ENCODE measurements at places on chromosomes 5 and 9. TPM values are rescaled to one million over a fixed set of nuclear protein-coding genes. Genes with fewer than 3 reads are reported as not detected.

DNA sequence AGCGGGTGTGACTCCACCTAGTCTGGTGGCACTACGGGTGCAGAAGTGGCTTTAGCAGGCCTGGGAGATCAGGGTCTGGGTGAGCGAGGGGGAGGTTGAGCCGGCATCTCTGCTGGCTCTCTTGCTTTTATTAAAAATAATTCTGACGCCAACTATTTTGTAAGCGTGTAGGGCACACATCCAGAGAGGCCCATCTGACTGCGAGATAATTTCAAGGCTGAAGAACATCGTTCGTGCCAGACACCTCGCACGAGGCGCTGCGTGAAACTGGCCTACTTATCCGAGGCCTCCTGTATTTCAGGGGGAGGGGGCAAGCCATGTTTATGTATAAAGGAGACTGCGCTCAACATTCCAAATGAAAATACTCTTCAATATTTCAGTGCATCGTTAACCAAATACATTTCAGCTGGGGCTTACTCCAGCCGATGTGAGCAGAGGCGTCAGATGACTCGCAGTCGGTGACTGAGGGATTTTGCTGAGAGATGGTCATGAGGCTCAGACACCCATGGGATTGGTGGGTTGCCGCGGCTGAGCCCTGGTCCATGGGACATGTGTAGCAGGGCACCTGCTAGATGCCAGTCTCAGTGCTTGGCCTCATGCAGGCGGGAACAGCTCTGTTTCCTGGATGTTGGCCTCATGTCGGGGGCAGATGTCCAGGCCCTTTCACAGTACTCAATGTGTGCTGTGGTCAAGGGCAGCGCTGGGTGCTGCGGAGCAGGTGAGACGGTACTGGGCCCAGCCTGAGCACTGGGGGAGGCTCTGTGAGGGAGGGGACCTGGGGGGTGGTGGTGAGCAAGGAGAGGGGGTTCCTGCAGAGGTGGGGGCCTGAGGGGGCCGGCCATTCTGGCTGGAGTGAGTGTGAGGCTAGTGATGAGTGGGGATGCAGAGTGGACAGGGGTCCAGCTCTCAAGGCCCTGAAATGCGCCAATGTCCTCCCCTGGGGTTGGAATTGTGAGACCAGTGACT, 201.5 kb downstream of the DAB2IP start:
- DNase-seq = no peak

DNA sequence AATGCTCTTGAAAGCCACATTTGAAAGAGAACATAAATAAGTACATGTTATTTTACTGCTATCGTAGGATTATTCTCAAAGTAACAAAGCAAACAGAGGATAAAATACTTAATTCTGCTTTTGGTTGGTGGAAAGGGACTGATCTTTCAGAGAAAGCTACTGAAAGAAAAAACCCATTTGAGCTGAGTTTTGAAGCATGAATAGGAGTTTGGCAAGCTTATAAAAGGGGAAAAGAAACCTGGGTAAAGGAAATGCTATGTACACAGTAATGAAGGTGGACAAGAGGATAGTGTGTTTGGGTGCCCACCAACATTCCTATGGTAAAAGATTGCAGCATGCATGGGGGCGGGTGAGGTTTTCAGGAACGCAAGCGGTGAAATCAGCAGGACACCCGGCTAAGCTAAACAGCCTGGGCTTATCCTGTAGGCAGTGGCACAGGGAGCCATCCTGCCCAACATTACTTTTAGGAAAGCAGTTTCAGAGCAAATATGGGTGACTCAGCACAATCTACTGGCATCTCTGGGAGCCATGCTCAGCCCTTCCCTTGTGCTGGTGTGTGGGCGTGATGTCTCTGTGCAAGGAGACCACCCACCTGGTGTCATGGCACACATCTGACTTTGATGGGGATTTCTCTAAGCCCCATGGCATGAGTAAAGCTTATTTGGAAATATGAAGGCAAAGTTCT, 673.9 kb upstream of the KLF4 start:
- no peak for DNase-seq

DNA sequence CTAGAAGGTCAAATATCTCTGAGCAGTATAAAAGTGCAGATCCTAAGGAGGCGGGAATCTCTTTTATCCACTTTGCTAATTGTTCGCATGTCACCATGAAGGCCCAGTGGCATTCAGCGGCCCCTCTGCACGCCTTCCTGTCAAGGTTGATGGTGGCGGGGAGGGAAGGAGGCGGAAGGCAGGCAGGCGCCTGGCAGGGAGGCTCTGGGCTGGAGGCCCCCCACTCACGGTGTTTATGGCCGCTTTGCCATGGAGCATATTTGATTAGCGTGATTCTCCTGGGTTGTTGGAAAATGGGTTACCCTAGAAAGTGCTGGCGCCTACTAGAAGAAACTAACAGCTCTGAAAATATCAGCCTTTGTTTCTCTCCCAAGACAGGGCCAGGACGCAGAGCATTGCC, 209.6 kb downstream of the FSTL4 start:
- DNase-seq = no peak

DNA sequence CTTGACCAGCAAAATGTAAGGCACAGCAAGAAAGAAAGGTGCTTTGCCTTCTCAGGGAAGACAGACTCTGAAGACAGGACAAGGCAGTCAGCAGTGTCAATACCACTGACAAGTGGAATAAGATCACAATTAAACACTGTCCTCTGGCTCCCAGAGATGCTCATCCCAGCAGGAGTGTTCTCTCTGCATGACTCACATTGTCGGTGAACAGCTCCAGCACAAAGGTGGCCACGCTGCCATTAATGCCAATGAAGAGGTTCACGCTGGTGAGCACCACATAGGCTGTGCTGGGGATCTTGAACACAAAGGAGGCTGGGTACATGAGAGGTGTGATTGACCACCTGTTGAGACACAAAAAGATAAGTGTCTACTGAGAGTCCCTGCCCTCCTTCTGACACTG, 31.9 kb downstream of the NIPSNAP3B start:
- no peak for DNase-seq

DNA sequence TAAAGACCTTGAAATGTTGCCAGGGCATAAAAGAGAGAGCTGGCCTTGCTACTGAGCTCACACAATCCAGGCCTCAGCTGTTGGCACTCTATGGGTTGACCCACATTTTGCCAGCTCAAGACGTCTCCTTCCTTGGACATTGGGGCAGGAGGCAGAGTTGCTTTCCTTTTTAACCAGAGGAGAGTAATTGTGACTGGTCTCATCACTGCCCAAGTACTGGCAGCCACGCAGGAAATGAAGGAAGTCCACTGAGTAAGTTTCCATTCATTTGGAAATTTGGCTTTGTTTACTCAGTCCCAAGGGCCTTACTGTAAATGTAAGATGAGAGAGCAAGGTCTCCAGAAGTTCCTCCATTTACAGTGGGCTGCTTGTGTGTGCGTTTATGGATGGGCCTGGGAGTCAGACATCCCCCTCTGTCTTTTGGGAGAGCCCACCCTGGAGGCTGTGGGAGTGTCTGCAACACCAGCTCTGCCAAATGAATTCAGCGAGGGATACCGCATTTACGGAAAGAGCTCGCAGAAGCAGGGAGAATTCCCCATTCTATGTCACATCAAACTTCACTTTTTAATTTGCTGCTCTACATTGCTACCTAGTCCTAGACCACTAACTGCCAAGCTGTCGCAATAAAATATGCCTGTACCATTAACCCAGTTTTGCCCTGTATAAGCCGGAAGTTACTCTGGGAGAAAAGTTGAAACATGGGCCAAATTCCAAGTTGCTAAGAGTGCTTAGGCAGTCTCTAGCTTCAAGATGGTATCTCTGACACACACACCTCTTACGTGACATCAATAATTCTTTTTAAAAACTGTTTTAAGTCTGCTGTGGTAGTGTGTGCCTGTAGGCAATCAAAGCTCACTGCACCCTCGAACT, 24.5 kb upstream of the PDZD2 start:
- DNase-seq = no peak

DNA sequence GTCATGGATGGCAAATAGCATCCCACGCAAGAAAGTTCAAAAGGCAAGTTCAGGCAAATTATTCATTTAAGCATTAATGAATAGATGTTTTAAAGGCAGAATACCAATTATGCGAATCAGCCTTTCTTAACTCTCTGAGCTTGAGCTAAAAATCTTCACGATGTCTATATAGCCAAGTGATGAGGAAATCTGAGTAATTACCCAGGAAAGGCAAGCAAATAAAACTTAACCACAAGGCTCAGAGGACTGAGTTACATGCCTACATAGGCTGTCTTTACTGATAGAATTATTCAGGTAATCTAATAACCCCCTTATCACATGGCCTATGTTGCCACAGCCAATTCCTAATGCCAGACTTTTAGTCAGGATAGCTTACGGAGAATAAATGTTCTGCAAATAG, 120.8 kb upstream of the MTAP start:
- no peak for DNase-seq

- DNase-seq = peak; percentile 89
These were observed 79.9 kb downstream of the FNBP1 start for GRCh38 chr9:129962889-129963703.

DNA sequence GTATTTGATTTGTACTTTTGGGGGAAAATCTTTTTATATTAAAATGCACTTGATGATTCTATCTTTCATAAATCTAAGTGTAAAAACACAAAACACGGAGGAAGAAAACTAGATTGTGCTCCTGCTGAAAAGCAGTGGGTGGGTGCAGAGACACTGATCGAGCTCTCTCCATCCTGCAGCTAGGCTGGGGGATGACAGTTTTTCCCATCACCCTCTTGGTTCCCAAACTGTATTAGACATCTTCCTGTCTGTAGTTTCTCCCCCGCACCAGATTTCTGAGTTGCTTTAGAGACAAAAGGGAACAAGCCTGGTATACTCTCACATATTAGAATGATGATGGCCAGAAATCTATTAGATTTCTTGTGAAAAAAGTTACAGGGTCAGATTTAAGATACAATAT, 99.6 kb downstream of the FAM114A2 start:
- no peak for DNase-seq

GRCh38 chr9:85483208-85483607, 258.5 kb downstream of the AGTPBP1 start:
- DNase-seq = no peak

- no peak for DNase-seq
These were observed 33.8 kb upstream of the ACO1 start for GRCh38 chr9:32350682-32351081.

DNA sequence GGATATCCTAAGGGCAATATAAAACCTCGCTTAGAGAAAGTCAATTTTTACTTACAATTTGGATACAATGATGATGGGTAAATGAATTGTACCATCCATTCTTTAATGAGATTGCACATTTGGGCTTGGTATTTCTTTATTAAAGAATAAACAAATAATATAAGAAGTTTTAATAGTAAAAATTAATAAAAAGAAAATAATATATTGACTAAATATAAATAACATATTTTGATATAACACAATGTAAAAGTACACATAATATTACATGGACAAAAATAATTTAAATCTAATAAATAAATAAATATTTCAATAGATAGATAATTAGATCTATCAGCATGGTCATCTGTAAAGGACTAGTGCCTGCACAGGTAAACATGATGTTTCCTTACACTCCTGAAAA, 944 bp downstream of the IFNA21 start:
- no peak for DNase-seq

- DNase-seq = no peak
These were observed 25.9 kb downstream of the SUSD1 start for GRCh38 chr9:112149211-112149610.

GRCh38 chr5:163505049-163505367, 411 bp upstream of the MAT2B start:
- no peak for DNase-seq

DNA sequence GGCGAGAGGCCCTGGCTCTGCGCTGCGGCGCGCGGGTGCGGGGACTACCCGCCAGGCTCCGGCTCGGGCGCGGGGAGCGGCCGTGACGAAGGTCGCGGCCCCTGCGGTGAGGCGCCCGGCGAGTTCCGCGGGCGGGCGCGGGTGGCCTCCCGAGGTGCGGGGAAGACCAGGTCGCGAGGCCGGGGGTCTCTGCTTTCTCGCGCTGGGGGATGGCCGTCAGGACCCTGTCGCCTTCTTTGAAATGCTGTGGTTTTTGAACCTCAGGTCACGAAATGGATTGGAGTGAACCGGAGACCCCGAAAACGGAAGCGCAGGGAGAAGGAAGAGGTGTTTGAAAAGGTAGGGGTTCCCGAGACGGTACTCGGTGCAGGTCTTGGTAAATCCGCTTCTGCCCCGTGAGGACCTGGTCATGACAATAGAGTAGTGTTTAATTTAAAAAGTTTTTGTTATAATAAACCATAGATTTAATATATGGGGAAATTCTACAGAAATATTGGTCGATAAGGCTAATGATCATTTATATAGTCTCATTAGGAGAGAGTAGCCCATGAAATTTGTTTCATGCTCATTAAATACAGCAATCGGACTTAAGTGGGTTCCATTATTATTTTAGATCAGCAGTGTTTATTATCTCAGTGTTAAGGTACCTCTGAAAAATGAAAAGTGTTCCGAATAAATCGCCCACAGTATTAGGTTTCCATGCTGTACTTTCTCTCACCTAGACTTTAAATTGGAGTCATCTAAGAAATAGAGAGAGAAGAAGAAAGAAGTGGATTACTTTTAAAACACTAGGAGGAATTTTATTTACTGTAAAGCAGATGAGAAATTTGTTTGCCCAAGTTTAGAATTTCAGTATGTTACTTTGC, 279.0 kb downstream of the AOPEP start:
- no peak for DNase-seq

GRCh38 chr9:91187965-91188344, 173.8 kb downstream of the AUH start:
- DNase-seq = no peak

- no peak for DNase-seq
These were observed 301.1 kb upstream of the PTGER4 start for GRCh38 chr5:40378396-40379177.

GRCh38 chr5:180394031-180394636, 41.0 kb upstream of the GFPT2 start:
- DNase-seq = no peak

DNA sequence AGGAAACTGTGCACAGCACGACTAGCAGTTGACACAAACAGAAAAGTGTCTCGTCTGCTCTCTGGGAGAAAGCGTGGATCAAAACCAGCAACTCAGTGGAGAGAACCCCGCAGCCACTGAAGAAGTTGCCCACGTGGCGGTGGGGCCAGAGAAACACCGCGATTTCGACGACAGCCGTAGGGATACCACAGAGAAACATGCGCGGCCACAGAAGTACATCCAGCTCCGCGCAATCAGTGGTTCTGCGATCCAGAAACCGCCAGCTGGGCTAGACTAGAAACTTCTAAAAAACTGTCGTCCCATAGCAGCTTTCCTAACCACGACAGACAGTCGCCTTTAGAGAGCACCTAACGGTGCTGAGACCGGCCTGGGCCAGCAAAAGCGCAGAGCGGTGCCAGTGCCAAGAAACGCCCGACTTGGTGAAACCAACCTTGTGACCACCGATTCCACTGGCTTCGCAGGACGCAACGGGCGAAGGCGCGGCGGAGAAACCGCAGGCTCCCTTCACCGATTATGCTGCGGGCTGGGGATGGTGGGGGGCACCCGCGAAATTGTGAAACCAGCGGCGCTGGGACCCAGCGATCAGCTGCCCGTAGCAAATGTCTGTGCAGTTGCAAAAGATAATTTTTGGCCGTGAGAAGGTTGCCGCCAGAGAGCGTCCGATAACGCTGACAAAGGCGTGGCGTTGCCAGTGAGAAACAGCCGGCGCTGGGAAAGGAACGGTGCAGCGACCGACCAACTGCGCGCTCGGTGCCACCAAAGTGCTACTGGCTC, 2.7 kb upstream of the ANXA2R start:
- peak; percentile 84 for DNase-seq

The SLC46A2 gene
- not detected for total RNA-seq

The HMCN2 gene
- total RNA-seq = not detected

The F2RL1 gene
- 3.0 TPM for total RNA-seq

The FST gene
- total RNA-seq = not detected

The ANXA2R gene
- 6.0 TPM for total RNA-seq

The KIF4B gene
- 0.05 TPM for total RNA-seq

The LTC4S gene
- 0.79 TPM for total RNA-seq

The ARAP3 gene
- total RNA-seq = 2.2 TPM

The SH3TC2 gene
- not detected for total RNA-seq

The FAM114A2 gene
- total RNA-seq = 25.0 TPM

The BARHL1 gene
- total RNA-seq = not detected

The EGFLAM gene
- total RNA-seq = not detected

All from activated naive CD4-positive, alpha-beta T cell treated with anti-CD3 and anti-CD28 coated beads for 36 hours (primary cell).